ENCODE measurements at places on chromosomes 5 and 9.

DNA sequence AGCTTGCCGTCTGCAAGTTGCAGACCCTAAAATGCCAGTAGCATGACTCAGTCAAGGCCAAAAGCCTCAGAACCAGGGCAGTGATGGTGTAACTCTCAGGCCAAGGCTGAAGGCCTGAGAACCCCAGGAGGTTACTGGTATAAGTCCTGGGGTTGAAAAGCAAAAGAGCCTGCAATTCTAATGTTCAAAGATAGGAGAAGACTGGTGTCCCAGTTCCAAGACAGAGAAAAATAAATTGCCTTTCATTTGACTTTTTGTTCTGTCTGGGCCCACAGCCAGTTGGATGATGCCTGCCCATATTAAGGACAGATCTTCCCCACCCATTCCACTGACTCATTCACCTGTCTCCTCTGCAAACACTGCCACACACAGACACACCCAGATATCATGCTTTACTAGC lies 673.2 kb downstream of the CDH18 start:
- DNase-seq = no peak

DNA sequence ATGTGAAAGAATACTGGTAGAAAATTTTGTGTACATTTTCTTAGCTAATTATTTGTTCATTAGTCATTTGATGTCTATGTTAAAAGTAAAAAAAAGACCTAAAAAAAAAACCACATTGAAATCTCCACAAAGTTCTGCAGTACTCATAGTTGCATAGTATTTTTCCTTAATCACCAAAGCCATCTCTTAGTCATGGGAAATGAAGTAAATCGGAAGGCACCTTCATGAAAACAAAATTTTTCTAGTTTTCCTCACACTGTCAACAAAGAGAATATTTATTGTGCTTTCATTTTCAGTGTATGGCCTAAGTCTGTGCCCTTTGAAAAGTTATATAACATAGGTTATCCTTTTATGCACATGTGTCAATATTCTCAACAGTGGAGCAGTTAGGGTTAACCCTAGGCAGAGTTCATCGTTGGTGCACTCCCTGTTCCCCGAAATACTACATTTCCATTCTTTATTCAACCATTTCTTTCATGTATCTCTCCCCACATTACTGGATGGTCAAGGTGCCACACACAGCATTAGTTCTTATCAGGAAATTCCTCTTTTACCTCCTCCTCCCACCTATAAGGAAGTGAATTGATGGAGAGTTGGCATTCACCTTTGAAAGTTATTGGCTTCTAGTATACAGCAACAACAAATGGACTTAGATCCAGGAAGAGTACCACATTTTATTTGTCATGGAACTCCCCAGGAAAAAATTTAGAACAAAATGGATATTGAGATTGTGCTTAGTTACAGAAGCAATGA lies 93.1 kb downstream of the NUDT12 start:
- no peak for DNase-seq

DNA sequence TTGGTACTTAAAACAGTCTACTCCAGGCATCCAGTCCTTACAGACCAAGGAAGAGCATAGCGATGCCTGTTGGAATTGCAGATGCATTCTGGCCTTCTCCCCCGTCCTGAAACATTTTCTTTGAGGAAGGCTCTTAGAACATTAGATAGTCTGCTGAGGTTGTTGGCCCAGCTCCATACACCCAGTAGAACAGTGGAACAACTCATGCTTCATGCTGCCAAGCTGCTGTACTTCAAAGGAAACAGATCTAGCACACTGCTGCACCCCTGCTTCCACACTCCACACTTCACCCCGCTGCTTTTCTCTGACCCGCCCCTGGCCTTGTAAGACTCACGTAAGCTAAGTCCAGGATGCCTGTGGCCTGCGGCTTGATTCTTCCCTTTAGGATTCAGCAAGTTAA lies 33.4 kb upstream of the NCS1 start:
- no peak for DNase-seq

GRCh38 chr5:162209005-162209605 lies 141.5 kb downstream of the GABRG2 start:
- no peak for DNase-seq

DNA sequence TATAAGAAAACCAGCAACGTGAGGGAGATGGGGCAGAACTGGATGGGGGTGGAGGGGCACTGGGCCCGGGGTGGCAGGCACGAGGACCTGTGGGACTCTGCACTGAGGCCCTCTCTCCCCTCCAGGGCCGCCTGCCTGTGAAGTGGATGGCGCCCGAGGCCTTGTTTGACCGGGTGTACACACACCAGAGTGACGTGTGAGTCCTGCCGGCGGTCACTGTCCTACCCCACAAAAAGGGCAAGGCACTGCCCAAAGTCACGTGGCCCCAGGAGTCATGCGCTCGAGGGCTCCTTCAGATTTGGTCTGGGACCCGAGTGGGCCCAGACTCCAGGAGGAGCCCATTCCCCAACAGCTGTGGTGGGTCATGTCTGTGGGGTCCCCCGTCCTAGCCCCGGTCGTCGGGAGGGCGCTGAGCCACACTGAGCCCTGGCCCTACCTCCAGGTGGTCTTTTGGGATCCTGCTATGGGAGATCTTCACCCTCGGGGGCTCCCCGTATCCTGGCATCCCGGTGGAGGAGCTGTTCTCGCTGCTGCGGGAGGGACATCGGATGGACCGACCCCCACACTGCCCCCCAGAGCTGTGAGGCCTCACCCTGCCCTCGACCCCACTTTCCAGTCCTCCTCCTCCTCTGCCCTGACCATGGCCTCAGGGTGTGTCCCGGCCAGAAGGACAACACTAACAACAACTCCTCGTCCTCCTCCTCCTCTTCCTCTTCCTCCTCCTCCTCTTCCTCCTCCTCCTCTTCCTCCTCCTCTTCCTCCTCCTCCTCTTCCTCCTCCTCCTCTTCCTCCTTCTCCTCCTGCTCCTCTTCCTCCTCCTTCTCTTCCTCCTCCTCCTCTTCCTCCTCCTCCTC lies 9.7 kb downstream of the FGFR4 start:
- DNase-seq = no peak

- DNase-seq = no peak
These were observed 51.4 kb downstream of the FAM114A2 start for GRCh38 chr5:153987301-153987700.

DNA sequence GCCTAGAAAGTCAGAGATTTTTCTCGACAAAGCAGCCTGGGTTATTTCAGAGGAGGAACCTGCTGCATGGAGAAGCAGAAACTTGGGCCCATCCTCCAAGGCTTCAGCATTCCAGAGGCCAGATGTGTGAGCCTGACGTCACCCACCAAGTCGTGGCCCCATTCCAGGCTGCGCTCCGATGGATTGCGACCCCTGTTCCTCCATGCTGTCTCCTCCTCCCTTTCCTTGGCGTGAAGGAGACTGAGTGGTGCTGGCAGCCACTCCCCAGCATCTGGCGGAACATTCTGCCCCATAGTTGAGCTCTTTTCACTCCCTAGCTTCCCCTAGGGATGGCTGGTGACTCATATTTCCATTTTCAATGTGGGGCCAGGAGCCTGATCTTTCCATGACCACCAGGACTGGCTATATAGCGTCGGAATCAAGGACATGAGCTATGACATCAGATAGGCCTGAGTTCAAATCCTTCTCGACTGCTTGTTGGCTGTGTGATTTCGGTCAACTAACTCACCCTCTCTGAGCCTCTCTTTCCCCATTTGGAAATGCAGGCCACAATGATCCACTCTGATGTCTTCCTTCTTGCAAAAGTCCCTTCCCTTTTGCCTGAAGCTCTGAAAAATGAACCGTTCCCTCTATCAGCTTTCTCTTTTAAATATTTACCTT lies 24.5 kb upstream of the DUSP1 start:
- DNase-seq = no peak

GRCh38 chr5:83475391-83475863 lies 3.9 kb downstream of the VCAN start:
- no peak for DNase-seq

- DNase-seq = no peak
These were observed 89.5 kb downstream of the NSUN2 start for GRCh38 chr5:6543346-6543730.

GRCh38 chr9:129552064-129552463 lies 68.8 kb downstream of the C9orf50 start:
- no peak for DNase-seq

DNA sequence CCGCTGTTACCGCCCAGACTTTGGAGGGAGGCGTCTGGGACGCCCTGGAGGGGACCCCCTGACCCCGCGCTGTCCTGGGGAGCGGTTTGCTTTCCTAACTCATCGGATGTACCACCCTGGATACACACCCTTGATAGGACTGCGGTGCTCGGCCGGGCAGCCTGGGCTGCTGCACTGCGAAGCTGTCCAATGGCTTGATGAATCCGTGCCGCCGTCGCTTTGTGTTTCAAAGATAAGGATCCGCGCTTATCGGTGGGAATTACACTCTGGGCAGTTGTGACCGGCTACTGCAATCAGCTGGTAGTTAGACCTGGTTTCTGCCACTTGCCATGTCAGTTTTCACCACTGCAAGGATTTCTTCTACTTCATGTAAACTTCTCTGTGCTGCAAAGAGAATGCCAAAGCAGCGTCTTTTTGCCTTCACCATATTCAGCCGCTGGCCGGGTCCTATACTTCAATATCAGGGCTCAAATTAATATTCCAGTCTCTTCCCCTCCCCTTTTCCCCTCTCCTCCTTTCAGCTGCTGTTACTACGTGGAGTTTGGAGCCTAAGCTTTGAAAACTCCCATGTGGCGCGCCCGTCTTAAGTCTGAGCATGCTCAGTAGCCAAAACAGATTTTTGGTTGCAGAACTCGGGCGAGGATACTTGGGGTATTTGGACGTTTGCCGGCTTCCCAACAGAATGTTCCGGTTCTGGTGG lies 727 bp downstream of the SMAD5 start:
- no peak for DNase-seq

DNA sequence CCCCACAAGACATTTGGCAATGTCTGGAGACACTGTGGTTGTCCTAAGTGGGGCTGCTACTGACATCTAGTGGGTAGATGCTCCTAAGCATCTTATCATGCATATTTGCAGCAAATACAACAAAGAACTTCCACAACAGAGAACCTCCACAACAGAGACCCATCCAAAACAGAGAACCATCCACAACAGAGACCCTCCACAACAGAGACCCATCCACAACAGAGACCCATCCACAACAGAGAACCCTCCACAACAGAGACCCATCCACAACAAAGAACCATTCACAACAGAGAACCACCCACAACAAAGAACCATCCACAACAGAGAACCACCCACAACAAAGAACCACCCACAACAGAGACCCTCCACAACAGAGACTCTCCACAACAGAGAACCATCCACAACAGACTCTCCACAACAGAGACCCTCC lies 32.8 kb downstream of the ARPC5L start:
- DNase-seq = no peak

GRCh38 chr9:101477214-101477613 lies 41.6 kb upstream of the ALDOB start:
- DNase-seq = no peak

DNA sequence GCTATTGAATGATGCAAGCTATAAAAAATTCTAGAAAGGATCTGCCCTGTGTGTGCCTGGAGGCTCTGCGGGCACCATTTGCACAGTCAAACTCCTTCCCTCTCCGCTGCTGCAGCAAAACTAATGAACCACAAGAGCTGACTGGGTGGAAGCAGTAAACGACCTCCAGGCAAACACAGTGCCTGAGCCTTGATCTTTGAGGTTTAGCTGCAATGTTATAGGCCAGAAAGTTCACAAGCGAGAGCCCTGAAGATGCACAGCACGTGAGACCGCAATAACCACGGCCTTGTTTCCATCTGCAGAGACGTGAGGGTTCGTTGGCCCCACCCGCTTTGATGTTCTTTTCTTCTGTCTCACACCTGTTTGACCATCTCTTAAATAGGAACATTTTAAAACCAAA lies 69.2 kb upstream of the S1PR3 start:
- DNase-seq = no peak

- no peak for DNase-seq
These were observed 37.0 kb upstream of the LCP2 start for GRCh38 chr5:170334626-170335025.

GRCh38 chr5:123397538-123397937 lies 25.7 kb downstream of the CEP120 start:
- DNase-seq = no peak

DNA sequence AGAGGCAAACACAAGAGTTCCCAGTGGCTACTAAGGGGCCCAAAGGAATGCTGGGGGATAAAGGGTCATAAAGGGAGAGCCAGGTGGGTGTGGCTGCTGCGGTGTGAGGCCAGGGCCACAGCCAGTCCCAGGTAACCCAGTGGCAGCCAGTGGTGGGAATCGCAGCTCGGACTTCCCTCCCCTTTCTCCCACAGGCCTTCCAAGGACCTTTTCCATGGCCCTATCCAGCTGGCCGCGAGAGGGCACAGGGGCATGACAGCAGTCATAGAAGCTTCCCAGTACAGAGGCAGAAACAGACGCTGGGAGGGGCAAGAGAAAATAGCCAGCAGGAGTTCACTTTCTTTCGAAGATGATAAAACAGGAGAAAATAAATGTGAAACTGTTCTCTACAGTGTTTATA lies 257.6 kb downstream of the SEMA5A start:
- DNase-seq = no peak

GRCh38 chr5:163890261-163890660 lies 384.8 kb downstream of the MAT2B start:
- DNase-seq = no peak

DNA sequence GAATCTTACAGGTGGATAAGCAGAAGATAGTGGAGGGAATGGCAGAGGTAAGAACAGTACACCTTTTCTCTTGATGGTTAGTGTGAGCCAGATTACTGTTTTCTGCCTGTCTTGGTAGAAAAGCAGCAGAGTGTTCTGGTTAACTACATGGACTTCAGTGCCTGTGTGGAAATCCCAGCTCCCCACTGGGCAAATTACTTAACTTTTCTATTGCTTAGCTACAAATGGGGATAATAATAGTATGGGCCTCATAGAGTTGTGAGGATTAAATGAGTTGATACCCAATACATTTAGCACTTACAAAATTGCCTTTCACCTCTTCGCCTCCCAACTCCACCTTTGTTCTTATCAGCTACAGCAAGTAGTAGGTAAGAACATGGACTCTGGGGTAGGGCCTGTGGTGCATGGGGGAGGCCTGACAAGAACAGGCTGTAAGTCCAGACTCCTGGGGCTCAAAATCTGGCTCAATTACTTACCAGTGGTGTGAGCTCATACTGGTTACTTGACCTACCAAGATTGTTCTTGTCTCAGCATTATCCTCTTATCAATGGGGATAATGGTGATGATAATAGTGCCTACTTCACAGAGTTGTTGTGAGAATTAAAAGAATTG lies 125.1 kb downstream of the LIFR start:
- no peak for DNase-seq

GRCh38 chr5:173290477-173291131 lies 37.6 kb downstream of the STC2 start:
- no peak for DNase-seq

- DNase-seq = no peak
These were observed at the start of gene HEMGN for GRCh38 chr9:97938081-97938644. Gene HEMGN (minus strand): TSS chr9:97938172. CDS start chr9:97938136, 36 bp downstream.

- DNase-seq = no peak
These were observed 5.3 kb downstream of the ASPN start for GRCh38 chr9:92476962-92477361.

- no peak for DNase-seq
These were observed 141.7 kb downstream of the SV2C start for GRCh38 chr5:76224898-76225297.

GRCh38 chr9:74960561-74960960 lies 7.8 kb upstream of the C9orf40 start:
- DNase-seq = no peak

GRCh38 chr9:6147846-6148245 lies 67.8 kb upstream of the IL33 start:
- no peak for DNase-seq

- DNase-seq = no peak
These were observed 11.3 kb downstream of the CTXN3 start for GRCh38 chr5:127660047-127660733.
